Stimulated activated CD4-positive, alpha-beta T cell treated with anti-CD3 and anti-CD28 coated beads, Interleukin-1b, Interleukin-23, amount 100 ng/mL, for 1 hour (primary cell): ENCODE measurements at places on chromosomes 3 and 15.

DNA sequence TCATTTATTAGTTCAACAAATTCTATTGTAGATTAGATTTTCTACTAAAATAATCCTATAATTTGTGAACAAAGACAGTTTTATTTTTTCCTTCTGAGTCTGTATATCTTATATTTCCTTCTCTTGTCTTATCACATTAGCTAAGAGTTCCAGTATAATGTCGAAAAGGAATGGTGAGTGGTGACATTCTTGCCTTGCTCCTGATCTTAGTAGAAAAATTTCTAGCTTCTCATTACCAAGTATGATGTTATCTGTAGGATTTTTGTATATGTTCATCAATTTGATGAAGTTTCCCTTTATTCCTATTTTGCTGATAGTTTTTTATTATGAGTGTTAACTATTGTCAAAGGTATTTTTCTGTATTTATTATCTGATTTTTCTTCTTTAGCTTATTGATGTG lies 756.6 kb upstream of the BCHE start:
- DNase-seq = no peak

- no peak for DNase-seq
Measured at GRCh38 chr3:39149498-39150147, 3.8 kb downstream of the CSRNP1 start.

GRCh38 chr15:57557267-57557666 lies 34.4 kb upstream of the MYZAP start:
- DNase-seq = no peak

- DNase-seq = no peak
Measured at GRCh38 chr3:27097182-27097581, 272.0 kb downstream of the NEK10 start.
